Nucleus accumbens (tissue), 56 donors: ENCODE measurements at places on chromosomes 3 and 15.

DNA sequence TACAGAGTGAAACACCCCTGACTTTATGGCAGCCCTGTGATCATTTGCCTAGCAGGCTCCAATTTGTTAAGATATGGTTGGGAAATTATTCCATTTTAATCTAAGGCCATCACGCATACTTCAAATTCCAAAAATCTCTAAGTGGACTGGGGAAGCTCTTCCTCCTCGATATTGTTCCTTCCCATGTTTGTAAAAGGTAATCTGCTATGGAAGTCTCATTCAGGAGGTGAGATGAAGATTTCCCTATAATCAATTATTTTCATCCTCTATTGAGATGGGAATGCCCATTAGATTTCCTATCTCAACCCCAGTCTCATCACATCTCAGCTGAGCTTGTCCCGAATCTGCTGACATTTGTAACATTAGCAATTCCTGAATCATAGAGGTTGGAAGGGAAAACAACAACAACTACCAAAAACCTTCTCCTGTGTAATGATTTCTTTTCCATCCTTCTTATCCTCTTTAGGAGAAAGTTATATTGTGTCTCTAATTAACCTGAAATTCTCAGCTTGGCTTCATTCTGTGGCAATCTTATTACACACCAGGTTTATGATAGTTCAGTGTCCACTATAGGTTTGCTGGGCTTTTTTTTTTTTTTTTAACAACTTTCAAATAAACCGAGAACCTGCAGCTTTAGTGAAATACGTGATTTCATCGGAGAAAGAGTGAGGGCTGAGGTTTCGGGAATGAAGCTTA lies 2.2 kb upstream of the NR2F2 start:
- no peak for DNase-seq

DNA sequence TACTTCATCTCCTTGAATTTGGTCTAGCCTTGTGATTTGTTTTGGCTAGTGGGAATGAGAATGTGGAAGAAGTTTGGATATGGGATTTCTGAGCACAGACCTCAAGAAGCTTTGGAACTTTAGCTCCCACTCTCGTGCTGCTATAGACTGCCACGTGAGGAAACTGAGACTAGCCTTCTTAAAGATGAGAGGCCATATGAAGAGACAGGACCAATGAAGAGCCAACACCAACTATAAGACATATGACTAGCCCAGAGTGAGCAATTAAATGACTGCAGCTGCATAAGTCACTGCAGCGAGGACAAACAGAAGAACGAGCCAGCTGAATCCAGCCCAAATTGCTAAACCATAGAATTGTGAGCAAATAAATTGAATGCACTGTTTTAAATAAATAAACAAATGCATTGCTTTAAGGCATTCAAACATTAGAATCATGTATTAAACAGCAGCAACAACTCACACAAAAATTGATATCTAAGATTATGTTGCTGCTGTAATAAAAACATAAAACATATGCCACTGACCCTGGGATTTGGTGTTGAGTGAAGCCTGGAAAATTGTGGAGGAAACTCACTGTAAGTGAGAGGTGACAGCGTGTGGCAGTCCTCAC lies 15.7 kb upstream of the CNTN4 start:
- DNase-seq: no peak

- peak; percentile 1 for DNase-seq
These were observed 72.7 kb downstream of the IL1RAP start for GRCh38 chr3:190586631-190587011.

DNA sequence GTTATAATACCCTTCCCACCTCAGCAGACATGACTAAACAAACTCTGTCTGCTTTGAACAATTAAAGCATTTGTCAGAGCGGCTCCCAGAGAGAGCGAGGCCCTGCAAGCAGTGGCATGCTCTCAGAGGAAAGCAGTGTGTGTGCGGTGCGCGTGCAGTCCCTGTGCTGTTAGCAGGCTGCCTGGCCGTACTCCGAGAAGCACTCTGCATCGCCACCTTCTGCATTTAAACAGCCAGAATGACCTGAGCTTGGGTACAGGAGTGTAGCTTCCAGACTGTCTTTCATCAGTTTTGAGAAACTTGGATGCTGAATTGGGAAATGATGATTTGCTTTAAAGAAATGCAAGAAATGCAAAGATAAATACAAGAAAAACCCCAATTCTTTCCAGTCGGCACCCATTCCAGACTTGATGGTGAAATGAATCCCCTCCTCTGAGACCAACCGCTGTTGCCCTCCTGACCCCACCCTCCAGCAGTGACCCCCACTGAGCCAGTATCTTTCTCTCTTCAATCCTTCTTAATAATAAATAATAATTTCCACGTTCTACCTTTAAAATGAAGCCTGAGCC lies 113.5 kb downstream of the VGLL4 start:
- DNase-seq: no peak

GRCh38 chr3:112128843-112129727 lies 4.0 kb downstream of the GCSAM start:
- DNase-seq: no peak

DNA sequence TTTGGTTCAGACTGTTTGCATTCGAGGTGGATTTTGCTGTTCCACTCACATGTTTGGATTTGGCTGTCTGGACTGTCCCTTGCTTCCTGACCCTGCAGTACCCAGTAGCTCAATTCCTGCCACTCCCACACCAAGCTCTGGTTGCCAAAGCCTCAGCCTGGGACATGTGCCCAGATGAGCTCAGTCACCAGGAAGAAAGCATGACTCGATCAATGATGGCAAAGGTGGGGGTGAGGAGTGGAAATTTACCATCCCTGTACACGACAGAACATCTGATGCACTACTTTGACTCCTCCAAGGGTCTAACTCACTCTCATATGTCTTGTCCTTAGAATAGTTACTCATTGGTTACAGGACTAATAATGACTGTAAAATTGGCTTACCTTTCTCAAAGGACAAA lies 45.2 kb downstream of the ZNF385D start:
- no peak for DNase-seq

GRCh38 chr3:127197300-127198189 lies 4.6 kb downstream of the PRR23E start:
- DNase-seq: no peak

GRCh38 chr15:56102441-56102840 lies 109.0 kb upstream of the NEDD4 start:
- no peak for DNase-seq
